Cardiac septum (tissue), 1 donor: ENCODE measurements at places on chromosomes 6 and 20. TPM values are rescaled to one million over a fixed set of nuclear protein-coding genes. Genes with fewer than 3 reads are reported as not detected.
A peak's percentile ranks its signal among the peaks of the same experiment; 100 is the strongest.

DNA sequence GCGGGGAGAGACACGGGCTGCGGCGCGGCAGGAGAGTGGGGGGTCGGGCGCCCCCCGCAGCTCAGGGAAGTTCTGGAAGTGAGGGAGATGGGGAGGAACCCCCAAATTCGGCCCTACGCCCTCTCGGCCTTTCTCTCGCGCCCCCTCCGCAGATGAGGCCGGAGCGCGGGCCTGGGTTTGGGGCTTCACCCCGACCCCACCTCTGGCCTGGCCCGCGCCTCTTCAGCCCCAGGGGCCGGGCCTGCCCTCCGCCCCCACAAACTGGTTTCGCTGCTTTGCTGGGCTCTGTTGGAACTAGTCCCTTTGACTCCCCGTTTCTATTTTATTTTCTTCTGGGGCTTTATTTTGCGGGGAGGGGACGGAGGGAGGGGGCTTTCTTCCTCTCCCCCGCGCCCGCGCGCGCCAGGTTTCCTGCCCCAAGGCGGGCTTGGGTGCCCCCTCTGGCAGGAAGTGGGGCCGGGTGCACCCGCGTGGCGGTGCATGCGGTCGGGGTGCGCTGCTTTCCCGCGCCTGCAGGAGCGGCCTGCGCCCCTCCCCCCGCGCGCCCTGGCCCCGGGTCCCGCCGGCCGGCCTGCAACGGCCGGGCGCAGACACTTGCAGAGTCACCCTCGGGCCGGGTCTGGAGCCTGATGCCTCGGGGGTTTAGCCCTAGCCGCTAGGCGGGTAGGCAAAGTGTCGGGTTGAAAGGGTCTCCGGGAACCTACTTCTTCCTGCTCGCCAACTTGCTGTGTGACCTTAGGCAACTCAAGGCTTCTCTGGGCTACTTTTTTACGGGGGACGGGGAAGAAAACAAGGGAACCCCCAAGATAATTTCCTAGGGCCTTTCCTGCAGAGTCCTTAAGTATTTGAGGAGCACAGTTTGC lies 1.3 kb downstream of the HMGA1 start:
- peak; percentile 78 for DNase-seq

ARMC12 gene
- 0.22 TPM for total RNA-seq

DNA sequence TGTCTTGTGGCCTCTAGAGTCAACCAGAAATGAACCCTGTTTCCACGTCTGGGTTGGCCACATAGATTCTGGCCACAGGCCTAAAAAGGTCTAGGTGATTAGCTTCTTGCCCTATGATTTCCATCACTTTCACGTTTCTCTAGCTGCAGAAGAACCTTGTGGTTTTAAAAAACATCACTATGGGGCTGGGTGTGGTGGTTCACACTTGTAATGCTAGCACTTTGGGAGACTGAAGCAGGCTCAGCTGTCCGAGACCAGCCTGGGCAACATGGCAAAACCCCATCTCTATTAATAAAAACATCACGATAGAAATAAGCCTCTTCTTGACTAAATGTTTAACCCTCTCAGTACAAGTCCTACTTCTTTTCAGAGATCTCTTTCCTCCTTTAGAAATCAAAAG lies 27.6 kb downstream of the POLR1C start:
- no peak for DNase-seq

DNA sequence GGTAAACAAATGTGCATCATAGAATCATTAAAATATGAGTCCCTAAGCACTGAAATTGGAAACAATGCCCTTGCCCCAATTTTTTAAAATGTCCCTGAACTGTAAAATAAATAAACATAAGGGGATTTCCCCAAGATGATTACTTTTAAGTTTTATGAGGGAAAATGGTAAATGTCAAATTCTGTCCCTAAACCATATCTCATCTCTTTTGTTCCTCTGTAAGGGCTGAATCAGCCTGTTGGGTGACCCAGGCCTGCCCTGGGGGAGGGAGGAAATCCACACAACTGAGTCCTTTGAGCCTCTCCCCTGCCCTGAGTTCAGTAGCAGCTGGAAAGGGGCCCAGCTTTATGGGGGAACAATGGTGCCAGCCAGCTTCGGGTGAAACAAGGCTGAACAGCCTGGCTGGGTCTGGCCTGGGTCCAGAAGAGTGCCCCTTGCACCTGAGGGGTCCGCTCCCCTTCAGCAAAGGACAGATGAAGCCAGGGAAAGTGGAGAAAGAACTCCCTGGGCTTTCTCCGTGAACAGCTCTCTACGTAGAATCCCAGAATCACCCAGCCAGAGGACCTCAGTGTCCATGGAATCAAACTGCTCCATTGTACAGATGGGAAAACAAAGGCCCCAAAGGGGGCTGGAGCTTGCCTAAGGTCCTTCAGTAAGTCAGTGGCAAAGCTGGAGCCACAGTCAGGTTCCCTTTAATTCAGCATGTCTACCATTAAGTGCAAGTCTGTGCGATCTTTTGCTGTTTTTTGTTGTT lies 28.2 kb upstream of the ITCH start:
- no peak for DNase-seq

DNA sequence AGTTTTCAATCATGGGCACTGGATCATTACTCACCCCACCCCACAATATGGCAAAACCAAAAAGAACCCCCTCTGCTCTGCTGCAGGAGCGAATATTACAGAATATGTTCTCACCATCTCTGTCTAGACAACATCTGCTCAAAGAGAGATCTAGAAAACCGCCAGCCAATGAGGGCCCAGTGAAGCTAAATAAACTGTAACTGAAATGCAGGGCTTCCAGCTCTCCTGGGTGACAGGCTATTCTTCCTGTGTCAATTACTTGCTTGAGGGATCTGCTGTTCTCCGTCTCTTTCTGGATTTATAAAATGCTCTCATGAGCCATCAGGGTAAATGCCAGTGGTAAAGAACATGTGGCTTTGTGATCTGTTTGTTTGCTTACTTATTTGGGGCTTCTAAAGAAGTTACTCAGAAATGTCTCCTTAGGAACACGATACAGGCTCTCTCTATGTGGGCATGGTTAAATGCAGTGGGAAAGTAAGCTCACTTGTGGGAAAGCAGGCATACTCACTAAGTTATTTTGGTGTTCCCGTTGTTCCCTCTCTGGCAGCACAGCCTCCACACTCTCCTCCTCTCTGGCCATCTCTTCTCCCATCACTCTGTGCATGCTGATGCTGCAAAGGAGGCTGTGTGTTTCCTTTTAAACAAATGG lies 44.8 kb downstream of the TTI1 start:
- DNase-seq: no peak
